ENCODE measurements at places on chromosomes 7 and 10.

GRCh38 chr10:49613882-49614241 is at the start of gene CHAT:
Gene CHAT (plus strand): TSS chr10:49614037. CDS start chr10:49614190, 153 bp downstream.
- no peak for DNase-seq

DNA sequence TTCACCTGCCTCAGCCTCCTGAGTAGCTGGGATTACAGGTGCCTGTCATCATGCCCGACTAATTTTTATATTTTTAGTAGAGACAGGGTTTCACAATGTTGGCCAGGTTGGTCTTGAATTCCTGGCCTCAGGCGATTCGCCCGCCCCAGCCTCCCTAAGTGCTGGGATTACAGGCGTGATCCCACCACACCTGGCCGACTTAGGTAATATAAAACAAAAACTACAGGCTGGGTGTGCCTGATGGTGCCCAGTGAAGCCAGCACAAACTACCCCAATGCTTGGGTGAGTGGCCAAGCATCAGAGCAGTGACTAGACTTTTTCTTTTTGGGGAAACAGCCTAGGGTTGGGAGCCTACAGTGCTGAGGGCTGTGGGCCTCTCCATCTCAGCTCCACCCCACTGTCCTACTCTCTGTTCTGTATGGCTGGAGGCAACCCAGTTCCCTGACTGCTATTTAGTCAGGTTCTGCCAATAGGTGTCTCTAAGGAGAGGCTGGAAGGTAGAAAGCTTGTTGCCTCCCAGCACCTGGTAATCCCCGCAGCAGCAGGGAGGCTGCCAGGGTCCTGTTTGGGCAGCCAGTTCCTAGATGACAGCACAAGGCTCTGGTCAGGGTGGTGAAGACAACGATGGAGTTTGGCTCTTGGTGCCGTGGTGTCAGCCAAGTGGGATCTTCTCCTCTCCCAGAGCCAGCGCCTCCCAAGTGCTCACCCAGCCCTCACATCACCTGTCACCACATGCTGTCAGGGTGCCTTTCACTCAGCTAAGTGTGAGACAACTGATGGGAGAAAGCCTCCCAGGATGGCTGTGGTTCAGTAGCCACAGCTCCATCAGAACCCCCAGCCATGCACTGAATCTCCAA is 10.4 kb upstream of the NACAD start:
- DNase-seq, result peak; percentile 14

DNA sequence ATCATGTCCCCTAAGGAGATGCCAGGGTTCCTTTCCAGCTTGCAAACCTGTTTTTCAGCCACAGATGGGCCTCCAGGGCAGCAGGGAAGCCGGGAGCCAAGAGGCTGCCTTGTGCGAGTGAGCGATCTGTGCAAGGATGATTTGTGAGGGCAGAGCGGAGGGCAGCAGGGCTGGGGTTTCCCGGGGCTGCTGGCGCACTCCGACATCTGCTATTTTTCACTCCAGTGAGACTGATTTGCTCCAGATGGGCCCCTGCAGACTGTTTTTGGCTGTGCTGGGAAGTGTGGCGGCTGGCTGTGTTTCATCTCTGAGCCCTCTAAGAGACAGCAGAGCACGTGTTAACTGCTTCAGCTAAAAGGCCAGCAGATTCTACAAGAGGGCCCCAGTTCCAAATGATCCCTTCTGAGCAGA is 466.2 kb downstream of the TYW1 start:
- no peak for DNase-seq

DNA sequence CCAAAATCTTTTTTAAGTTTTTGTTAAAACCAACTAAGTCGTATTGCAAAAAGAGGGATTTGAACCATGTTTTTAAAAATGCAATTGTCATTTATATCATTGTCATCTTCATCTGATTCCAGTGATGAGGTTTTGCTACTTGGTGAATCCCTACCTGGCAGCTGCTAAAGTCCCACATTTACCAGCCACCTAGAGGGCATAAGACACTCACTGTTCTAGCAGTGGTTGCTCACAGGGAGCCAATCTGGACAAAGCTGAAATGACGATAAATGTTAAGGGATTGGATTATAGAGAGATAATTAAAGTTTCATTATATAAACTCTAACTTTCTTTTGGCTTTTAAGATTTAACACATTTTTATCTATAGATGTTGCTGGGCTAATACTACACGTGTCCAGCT is 18.7 kb downstream of the KIFBP start:
- no peak for DNase-seq

- DNase-seq, result no peak
These were observed 38.1 kb upstream of the GSDME start for GRCh38 chr7:24795407-24795767.

GRCh38 chr10:45592432-45592831 is 80.1 kb downstream of the ZFAND4 start:
- DNase-seq, result no peak

DNA sequence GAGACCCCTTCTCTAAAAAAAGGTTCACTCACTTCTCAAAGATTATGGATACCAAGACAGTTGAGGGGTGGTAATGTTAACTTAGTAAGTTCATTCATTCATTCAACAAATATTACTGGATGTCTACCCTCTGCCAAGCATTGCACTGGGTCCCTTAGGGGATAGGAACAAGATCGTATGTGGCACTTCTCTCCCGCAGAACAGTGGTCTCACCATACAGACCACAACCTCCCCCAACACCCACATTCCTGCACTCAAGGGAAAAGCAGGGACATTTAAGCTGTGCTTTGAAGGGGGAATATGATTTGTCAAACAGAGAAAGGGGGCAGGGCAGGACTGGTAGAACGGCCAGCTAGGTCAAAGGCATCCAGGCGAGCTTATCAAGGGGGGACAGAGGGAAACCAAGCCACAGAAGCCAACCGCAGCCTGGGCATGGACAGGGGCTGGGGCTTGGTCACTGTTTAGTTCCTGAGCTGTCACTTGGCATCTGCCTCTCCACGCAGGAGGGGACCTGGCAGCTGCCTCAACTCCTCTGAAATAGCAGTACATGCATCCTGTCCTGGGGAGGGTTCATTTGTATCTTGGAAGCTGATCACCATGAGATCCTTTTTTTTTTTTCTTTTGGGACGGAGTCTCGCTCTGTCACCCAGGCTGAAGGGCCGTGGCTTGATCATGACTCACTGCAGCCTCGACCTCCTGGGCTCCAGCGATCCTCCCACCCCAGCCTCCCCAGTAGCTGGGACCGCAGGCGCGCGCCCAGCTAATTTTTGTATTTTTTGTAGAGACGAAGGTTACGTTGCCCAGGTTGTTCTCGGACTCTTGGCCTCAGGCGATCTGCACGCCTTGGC is 949 bp upstream of the CLIP2 start:
- DNase-seq, result peak; percentile 79

- no peak for DNase-seq
These were observed 135.4 kb upstream of the KMT2E start for GRCh38 chr7:104878577-104878976.

DNA sequence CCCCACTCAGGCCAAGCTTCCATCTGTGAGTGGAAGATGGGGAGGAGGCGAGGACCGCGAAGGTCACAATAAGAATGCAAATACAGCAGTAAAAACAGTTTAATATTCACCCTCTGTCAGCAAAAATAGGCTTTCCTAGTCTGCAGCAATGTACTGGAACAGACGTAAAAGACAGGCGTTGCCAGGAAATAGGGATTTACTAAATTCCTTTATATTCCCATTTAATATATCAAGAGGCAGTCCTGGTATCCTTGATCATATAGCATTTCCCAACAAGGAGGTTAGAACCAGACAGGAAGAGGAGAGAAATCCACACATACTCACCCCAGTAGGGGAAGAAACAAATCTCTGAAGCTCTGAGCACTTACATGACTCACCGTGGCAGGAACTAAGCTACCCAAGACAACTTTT is 1054.9 kb upstream of the C7orf33 start:
- no peak for DNase-seq

DNA sequence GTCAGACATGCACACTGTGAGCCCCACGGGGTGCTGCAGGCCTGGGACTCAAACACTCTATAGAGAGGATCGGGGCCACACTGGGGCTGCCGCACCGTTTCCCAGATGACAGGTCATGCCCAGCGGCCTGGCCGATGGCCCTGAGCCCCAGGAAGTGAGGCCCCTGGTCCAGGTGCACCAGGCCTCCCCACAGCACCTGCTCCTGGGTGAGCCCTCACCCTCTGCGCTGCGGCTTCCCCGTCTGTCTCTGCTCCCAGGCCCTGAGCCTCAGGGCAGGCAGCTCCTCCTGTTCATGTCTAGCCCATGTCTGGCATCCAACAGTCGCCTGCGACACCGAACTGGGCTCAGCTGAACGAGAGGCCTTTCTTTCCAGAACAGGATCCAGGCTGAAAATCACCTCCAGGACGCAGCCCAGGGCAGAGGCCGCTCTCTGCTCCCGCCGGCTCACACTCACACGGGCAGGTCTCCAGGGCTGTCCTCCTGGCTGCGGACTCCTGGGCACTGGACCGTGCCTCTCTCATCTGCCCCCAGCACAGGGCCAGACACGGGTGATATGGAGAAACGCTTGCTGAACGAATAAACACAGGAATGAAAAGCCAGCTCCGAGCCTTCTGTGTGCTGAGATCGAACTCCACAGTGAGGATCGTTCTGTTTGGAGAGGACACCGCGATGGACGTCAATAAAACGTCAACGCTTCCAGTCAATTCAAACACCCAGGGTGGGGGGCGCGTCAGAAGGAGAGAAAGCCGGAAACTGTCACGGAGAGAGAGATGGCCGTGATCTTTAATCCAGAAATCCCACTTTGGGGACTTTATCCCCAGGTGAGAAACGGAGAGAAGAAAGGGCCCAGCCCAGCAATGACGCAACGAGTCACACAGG is 202.4 kb downstream of the ELFN1 start:
- DNase-seq, result no peak

- DNase-seq, result no peak
These were observed 1125.3 kb upstream of the C7orf33 start for GRCh38 chr7:147465223-147465622.

DNA sequence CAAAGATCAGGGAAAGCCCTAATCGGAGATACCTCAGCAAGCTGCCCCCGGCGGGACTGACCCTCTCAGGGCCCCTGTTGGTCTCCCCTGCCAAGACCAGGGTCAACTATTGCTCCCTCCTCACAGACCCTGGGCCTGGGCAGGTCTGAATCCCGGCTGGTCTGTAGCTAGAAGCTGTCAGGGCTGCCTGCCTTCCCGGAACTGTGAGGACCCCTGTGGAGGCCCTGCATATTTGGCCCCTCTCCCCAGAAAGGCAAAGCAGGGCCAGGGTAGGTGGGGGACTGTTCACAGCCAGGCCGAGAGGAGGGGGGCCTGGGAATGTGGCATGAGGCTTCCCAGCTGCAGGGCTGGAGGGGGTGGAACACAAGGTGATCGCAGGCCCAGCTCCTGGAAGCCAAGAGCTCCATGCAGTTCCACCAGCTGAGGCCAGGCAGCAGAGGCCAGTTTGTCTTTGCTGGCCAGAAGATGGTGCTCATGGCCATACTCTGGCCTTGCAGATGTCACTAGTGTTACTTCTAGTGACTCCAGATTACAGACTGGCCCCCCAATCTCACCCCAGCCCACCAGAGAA is 24.1 kb downstream of the TBATA start:
- peak; percentile 19 for DNase-seq

- DNase-seq, result peak; percentile 78
These were observed 52.7 kb downstream of the RBM17 start for GRCh38 chr10:6141296-6142151.

DNA sequence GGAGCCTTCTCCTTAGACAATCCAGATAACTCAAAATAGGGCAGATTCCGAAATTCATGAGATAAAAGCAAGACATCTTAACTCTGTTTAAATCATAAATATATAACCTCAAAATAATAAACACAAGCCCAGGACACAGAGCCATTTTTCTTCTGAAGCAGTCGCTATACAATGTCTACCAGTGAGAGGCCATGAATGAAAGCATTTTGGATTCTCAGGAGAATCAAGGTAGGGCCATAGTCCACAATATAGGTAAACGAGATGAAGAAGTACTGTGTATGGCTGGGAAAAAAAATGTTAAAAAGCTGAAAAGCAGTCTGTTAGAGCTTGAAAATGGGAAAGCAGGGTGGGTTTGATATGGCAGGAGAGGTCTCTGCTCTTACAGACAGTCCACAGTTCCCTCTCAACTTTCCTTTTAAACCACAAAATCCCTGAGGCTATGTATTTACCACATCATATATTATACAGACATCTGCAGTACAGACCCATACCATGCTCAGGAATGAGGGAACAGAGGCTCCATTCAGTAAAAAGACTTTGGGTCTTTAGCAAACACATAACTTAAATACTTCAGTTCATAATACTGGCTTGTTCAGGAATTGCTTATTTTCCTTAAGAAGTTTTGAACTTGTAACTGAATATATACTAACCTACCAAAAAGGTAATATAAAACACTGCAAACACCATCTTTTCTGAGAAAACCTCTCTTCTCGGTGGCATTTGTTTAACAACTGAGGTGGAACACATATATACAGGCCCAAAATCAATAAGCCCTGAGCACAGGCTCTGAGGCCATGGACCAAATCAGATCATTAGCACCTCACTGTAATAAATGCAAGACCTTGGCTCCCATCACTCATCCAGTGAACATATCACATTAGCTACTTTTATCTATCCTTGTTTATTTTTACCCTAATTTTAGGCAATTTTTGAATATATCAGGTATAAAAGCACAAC is 109.3 kb downstream of the SORBS1 start:
- DNase-seq, result no peak

GRCh38 chr7:12524794-12525386 is 45.6 kb upstream of the SCIN start:
- DNase-seq, result peak; percentile 62

DNA sequence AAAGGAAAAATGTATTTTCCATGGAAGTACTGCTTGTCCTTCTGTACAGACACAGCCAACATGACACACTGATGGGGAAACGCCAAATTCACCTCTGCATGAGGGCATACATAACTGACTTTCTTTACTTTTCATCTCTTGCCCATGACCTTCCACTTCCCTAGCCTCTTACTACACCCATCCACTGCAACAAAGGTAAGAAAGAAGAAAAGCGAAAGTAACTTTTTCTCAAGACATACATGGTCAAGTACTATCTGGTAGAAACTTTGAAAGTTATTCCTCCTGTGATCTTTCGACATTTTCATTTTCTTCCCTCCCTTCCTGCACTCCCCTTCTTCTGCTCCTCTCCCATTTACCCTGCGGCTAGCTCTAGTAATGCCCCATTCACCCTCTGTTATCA is 130.8 kb downstream of the USP6NL start:
- no peak for DNase-seq

DNA sequence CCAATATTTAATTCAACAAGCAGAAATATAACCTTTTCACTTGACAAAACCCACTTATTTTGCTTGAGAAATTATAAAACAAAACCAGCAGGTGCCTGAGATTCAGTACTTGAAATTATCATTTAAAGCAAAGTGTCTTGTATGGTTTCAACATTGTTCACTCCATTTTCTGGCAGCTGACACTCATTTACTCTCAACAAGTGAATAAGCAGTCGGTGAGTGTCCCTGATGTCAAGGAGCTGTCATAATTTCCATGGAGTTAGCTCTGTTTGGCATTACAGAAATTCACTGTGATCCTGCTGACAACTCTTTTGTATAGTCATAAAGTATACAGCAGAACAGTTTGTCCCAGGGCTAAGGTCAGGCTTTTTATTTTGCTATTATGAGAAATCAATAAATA is 490.0 kb downstream of the CNTNAP2 start:
- no peak for DNase-seq

Measured in M059J (cell line).